ENCODE measurements at places on chromosomes 13 and 19.
A peak's percentile ranks its signal among the peaks of the same experiment; 100 is the strongest.

- DNase-seq, result no peak
Observed at GRCh38 chr19:18839465-18840287, 7.9 kb downstream of the UPF1 start.

- peak; percentile 31 for DNase-seq
Observed at GRCh38 chr19:13974073-13974472, 21.8 kb downstream of the DCAF15 start.

GRCh38 chr19:53868091-53868891 is 608 bp downstream of the MYADM start:
- DNase-seq, result no peak

DNA sequence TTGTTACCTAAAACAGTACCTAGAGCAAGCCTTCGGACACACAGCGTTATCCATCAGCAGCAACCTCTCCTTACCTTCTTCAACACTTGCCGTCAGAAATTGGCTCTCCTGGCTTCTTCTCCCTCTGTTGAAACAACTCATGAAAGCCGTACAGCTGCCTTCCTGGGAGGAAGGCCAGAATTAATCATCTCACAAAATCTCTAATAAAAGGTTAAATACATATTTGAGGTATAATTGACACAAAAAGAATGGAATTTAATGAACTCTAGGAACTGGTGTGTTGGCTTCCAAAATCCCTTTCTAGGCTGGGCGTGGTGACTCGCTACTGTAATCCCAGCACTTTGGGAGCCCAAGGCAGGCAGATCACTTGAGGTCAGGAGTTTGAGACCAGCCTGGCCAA is 37.3 kb upstream of the GTF2F2 start:
- no peak for DNase-seq

DNA sequence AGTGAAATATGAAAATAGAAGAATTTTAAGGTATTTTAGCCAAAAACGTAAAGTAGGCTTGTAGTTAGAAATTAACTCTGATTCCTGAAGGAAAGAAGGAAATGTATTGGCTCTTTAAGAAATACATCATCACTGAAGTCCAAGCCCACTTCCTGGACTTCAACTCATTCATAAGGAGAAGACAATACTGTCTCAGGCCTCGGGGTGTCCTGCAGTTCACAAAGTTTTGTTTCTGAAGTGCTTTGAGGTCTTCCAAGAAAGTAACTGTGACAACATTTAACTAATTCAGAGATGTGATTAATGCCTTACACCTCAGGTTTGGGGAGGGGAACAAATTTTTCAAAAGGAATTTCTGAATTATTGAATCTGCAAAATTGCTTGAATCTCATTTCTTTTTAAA is 65.8 kb upstream of the STARD13 start:
- no peak for DNase-seq

DNA sequence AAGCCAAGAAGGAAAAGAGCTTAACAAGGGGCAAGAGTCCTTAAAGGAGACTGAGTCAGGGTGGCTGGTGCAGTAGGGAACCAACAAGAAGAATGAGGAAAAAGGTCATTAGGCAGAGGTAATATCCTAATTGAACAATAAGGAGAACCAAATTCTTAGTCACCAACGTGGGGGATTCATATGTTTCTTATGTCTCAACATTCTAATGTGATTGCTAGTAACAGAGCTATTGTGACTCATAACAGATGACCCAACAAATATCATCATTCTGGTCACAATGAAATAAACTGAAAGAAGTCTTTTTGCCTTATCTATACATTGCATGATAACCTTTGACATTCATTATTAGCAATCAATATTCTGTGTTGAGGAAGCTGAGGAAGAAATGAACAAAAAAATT is 101.6 kb downstream of the RAP2A start:
- DNase-seq, result no peak

- no peak for DNase-seq
Observed at GRCh38 chr19:32020538-32020937, 324.9 kb upstream of the ZNF507 start.

DNA sequence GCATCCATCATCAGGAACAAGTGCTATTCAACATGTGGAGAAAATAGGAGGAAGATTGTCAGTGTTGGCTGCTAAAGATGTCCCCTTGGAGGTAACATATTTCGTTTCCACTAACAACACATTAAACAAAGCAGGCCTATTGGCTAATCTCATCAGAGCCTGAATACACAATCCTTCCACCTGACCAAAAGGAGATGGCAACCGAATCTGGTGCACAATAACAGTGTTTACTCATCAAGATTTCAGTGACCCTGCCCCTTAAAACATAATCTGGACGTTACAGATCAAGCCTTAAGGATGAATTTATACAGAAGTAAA is 582.5 kb downstream of the EFNB2 start:
- DNase-seq, result no peak

DNA sequence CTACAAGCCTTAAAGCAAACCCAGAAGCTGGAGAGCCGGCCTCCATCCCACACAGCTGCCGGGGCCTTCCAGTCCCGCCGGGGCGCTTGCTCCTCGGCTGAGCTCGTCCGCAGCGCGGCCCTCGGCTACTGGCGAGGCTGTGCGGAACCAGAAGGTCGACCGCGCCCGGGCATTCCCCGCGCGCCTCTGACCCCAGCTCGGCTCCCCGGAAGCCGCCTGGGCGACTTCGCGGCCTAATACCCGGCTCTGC is 863 bp downstream of the ANKRD10 start:
- no peak for DNase-seq

DNA sequence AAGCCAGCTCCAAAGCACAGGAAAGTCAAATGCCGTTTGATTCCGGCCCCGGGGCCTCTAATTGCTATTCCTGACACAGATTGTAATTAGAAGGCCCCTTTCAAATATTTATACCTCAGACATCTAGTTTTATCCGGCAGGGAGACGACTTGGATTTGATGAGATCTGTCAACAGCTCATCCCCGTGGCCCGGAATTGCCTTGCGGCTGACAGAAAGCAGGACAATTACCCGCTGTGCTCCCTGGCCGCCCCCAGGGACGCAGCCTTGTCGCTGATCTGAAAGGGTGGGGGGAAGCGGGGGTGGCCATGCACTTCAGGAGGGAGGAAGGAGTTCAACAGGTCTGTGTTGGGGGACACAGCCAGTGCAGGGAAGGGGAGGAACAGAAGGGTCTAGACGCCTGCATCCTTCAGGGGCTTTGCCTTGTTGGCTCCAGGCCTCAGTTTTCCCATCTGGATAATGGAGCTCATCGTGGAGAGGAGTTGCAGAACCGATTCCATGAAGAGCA is 1.8 kb upstream of the SHD start:
- DNase-seq, result no peak

DNA sequence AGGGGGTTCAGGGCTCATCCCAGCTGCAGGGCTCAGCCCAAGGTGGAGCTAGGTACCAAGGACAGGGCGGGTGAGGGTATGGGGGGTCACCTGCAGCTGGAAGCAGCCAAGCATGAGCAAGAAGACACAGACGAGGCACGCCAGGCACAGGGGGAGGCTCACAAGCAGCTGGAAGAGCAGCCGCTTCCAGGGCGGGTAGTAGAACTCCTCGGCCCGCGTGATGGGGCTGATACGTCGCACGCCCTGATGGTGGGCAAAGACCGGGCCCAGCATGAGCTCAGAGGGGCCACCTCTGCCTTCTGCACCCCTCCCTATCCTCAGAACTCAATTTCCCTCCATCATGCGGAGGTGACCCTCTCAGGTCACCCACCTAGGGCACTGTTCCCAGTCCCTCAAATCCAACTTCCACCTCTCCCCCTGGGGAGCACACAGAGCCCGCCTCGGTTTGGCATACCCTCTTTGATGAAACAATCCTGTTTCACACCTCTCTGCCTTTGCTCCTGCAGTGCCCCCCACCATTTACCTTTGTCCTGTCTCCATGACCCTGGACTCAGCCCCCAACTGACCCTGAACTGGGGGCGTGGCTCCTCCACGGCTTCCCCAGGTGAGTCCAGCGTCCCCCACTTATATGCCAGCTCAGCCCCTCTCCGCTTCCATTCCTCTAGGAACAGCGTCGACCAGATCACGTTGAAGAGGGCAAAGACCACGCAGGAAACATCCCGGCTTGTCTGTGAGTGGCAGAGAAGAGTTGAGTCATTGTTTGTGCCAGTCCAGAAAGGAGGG is 4.2 kb downstream of the ANO8 start:
- no peak for DNase-seq

- no peak for DNase-seq
Observed at GRCh38 chr13:86839221-86839620, 832.0 kb upstream of the SLITRK5 start.

DNA sequence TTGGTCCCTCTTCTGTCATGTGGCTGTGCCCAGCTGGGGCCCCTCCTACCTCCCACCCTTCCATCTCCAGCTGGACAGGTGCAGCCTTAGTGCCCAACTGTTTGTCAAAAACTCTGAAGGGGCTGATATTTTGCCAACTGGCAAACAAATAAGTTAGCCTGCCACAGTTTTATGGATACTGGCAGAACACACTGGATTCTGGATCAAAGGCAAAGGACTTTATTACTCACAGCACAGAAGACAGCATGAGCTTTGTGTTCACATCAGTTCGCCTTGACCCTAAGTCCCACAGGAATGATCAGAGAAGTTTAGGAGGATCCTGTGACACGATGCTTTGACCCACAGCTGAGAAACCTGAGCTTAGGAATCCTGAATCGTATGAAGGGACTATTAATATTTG is 16.4 kb downstream of the KLK2 start:
- DNase-seq, result no peak

GRCh38 chr19:21052902-21053301 is 29.1 kb upstream of the ZNF714 start:
- no peak for DNase-seq

- no peak for DNase-seq
Observed at GRCh38 chr19:28554321-28555091, 658.4 kb downstream of the UQCRFS1 start.

- DNase-seq, result no peak
Observed at GRCh38 chr19:17893766-17894165, 22.0 kb downstream of the SLC5A5 start.

DNA sequence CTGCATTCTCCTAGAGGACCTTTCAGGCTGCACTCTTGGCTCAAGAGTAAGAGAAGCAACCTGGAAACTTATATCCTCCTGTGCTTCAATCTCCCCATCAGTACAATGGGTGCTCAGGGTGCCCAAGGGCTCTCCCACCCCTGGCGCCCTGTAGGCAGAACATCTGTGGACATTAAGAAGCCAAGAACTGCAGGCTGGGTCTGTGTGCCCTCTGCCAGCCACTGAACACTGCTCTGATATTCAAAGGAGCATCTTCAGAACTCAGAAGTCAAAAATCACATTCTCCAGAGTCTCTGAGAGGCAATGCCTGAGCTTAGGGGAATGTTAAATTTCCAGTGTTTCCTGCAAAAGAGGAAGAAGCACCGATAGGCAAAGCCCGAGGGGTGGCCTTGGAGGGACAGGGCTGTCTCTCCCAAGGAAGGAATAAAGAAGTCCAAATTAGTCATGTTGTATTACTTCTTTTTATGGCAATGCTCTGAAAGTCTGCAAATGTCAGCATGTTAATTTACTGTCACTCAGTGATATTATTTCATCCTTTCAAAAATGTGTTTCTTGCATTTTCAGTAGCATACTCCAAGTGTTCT is 88.1 kb downstream of the TSHZ3 start:
- DNase-seq, result no peak

- no peak for DNase-seq
Observed at GRCh38 chr13:113078902-113079780, 26.4 kb upstream of the F7 start.

DNA sequence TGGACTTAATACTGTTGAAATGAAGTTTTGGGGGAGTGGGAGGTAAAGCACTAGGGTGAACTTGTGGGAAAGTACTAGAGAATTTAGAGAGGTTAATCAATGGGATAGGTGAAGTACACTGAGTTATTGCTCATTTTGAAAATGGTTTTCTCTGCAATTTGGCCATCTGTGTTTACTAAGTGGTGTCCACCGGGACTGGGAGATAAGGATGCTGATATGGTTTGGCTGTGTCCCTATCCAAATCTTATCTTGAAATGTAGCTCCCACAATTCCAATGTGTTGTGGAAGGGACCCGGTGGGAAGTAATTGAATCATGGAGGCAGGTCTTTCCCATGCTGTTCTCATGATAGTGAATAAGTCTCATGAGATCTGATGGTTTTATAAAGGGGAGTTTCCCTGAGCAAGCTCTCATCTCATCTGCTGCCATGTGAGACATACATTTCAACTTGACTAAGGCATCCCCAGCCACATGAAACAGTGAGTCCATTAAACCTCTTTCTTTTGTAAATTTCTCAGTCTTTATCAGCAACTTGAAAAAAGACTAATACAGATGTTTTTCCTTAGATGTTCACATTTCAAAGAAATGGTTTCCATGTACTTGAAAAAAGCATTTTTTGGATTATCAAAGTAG is 1569.4 kb upstream of the PRR20A start:
- no peak for DNase-seq

DNA sequence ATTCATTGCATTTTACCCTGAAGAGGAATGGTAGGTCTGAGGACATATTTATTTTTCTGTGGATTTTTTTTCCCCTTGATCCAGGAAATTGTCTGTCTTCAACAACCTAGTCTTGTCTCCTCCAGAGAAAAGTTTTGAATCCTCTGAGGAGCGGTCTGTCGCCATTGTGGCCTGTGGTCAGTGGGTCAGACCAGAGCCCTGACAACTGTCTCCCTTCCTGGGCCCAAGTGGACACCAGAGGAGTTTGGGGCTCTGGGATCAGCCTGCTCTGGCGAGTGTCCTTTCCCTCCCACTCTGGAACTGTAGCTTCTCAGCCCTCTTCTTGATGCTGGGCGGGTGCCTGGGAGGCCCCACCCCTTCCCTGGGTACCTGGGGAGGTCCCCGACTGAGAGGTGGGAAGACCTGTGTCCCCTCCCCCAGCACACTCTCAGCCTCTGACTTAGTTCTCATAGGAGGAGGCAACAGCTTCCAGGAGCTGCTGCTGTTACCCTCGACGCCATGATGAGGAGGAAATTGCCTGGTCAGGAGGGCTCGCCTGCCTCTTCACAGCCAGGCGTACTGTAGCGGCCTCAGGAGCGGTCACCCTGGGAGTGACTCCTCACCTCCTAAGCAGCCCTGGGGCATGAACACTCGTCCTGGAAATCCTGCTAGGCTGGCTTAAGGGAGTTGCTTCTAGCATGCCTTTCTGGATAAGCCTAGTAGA is 110.3 kb downstream of the GGACT start:
- DNase-seq, result no peak

- DNase-seq, result no peak
Observed at GRCh38 chr19:10112895-10113591, 1.6 kb downstream of the P2RY11 start.

GRCh38 chr13:109785141-109785891 is 1.1 kb downstream of the IRS2 start:
- DNase-seq, result no peak

DNA sequence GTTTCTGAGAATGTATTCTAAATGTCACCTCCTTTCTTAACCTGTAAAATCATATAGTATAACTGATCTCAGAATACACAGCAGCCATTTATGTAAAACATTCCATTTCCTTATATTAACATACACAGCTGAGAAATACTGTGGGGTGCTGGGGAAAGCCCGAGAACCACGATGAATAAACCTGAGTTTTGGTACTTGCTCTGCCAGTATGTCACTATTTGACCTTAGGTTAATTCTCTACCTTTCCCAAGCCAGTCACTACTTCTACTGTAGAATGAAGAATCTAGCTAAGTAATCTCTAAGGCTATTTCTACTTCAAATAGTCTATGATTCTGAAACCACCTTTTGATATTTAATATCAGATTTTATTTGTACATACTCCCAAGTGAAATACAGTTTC is 173.7 kb downstream of the TBC1D4 start:
- DNase-seq, result peak; percentile 31

GRCh38 chr13:111646456-111646855 is 326.0 kb downstream of the TEX29 start:
- DNase-seq, result no peak

- no peak for DNase-seq
Observed at GRCh38 chr19:56611288-56611687, 16.2 kb downstream of the ZNF71 start.

GRCh38 chr19:5143471-5144411 is 174.8 kb downstream of the KDM4B start:
- no peak for DNase-seq

All from stimulated activated CD8-positive, alpha-beta memory T cell treated with anti-CD3 and anti-CD28 coated beads, Interleukin-7, amount 100 ng/mL, for 48 hours (primary cell).